ENCODE measurements at places on chromosomes 16 and 17.

DNA sequence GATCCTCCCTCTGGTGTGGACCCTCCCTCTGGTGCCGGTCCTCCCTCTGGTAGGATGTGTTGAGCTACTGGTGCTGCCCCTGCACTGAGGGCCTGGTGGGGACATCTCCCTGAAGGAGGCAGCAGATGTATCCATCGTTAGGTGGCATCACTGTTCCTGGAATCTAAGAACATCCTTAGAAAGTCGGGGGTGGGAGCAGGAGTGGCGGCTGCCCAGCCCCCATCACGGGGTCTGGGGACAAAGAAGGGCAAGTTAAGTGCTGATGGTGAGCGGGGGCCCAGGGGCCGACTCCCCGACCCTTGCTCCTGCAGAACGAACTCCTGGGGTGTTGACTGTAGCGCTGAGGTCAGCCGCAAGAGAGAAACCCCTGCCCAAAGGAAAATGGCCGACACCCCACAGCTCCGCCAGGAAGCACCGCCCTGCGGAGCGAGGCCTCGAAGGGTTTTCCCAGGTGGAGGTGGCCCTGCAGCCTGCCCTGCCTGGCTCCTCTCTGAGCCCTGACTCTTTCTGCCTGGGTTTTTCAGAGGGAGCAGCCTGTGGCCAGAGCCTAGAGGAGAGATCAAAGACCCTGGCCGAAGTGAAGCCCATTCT, 5.5 kb downstream of the CTU2 start:
- no peak for DNase-seq

GRCh38 chr17:7561028-7561575, 617 bp upstream of the SENP3 start:
- DNase-seq, result no peak

GRCh38 chr16:81163671-81164070, 67.5 kb upstream of the GCSH start:
- DNase-seq, result no peak

DNA sequence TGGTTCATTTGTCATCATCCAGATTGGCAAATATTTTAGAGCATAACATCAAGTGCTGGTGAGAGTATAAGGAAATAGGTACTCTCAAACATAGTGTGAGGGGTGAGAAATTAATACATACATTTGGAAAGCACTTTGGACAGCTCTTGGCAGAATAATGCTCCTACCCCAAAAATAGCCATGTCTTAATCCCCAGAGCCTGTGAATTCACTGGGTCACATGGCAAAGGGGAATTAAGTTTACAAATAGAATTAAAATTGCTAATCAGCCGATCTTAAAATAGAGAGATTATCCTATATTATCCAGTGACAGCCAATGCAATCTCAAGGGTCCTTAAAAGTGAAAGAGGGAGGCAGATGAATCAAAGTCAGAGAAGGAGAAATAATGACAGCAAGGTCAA, 38.8 kb upstream of the ANKFN1 start:
- DNase-seq, result no peak

DNA sequence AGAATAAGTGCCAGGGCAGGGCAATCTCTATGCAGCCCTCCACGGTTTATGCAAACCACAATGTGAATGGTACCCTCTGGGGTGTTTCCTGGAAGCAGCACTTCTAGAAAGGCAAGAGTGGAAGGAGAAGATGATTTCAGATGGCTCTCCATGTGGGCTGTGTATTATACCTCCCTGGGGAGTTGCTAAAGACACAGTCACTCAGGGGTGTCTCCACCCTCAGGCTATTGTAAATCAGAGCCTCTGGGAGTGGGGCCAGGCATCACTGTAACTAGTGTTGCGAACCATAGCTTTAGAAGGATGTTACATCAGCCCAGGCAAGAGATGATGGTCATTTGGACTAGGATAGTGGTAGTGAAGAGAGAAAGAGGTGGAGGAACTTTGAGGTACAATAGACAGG, 83.3 kb upstream of the ZKSCAN2 start:
- DNase-seq, result no peak

- DNase-seq, result peak; percentile 29
Observed at GRCh38 chr17:19554393-19554792, 20.7 kb downstream of the SLC47A1 start.

DNA sequence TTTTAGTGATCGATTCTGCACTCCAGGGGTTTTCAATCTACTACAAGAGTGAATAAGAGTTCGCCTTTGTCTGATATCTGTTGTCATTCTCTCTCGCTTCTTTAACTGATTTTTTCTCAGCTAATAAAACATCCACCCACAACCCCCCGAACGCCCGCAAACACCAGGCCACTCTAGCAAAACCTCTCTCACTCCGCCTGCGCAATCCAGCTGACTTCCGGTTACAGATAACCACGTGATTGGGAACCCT, 338 bp upstream of the RPL19 start:
- peak; percentile 57 for DNase-seq
